ENCODE measurements at places on chromosomes 3 and 15. TPM values are rescaled to one million over a fixed set of nuclear protein-coding genes. Genes with fewer than 3 reads are reported as not detected.

GRCh38 chr15:59137566-59137965 is 32.6 kb downstream of the CCNB2 start:
- H3K4me3 ChIP-seq, result no peak overlapping the region
- H3K4me1 ChIP-seq, result no peaks in the 10 kb centered on the region
- DNase-seq, result no peak
- no peak overlapping the region for H3K27ac ChIP-seq
- no peaks in the 10 kb centered on the region for H3K36me3 ChIP-seq

DNA sequence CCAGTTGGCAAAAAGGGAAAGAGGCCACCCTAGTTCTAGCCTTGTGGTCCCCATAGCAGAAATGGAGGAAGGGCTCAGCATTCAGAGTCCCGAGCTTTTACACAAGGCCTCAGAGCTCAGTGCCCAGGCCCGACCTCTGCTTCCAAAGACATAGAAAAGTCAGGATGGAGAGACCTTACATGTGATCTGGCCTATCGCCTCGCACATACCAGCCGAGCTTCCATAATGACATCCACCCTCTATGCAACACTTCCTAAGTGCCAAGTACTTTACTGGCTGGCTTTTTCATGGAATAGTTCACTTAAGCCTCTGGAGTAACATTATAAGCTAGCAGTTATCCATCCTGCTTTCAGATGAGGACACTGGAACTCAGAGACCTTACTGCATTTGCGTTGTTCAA is 275.9 kb downstream of the FAM43A start:
- DNase-seq, result no peak
- no peaks in the 10 kb centered on the region for H3K27me3 ChIP-seq
- H3K36me3 ChIP-seq, result no peaks in the 10 kb centered on the region
- H3K4me1 ChIP-seq, result no peaks in the 10 kb centered on the region
- H3K4me3 ChIP-seq, result no peak overlapping the region

DNA sequence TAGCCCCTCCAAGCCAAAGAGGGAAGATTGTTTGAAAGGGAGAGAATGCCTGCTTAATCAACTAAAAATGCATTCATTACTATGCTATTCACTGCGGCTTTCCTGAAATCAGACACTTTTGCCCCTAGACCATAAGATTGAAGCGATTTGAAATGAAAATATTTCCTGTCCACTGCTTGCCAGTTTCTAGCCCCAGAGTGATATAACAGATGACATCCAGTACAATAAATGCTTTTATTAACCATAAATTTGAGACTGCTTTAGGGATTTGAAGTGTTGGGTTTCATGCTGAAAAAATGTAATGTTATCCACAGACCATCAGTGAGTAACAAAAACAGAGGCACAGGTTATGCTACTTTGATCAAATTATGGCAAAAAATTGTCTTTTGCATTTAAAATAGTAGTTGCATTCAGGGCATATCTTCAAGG is 14.1 kb downstream of the IL17RD start:
- no peaks in the 10 kb centered on the region for H3K27me3 ChIP-seq
- DNase-seq, result no peak
- H3K36me3 ChIP-seq, result no peaks in the 10 kb centered on the region

DNA sequence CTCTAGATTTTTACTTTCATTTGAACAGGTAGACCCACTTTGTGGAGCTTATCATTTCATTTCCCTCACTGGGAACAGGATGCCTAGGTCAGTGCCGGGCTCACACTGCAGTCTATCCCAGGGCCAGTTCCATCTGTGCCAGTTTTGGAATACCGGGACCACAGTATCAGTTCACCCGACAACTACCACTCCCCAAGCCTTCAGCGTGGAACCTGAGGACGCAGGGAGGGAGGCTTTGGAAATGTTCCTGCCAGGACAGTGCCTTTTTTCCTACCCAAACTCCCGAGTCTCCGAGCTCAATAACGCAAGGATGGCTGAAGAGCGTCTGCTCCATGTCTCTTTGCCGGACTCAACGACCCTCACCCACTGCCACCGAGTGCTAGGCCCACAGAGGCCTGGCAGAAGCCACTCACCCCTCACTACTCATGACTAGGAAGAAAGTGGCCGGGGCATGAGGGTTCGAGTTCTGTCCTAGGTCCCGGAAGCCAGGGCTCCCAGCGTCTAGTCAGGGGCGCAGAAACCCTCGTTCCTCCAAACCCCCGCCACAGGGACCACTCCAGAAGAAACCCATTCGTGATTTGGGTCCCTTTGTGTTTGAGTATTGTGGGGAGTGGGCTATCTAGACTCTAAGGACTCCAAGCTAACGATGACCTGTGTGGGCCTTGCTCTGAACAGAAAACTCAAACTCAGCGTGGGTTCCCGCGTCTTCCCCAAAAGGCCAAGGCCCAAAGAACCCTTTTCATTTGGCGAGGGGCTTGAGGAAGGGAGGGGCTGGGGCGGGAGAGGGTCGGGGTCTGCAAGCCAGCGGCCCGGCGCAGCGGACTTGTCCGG is 11.4 kb downstream of the ZIC1 start:
- DNase-seq, result no peak
- no peak overlapping the region for H3K27ac ChIP-seq
- peaks cover 82% of the 10 kb centered on the region for H3K27me3 ChIP-seq
- H3K4me1 ChIP-seq, result no peaks in the 10 kb centered on the region

GRIP2 gene
- total RNA-seq, result 0.16 TPM

All from breast epithelium (tissue), 4 donors.